ENCODE measurements at places on chromosomes 16 and 17. TPM values are rescaled to one million over a fixed set of nuclear protein-coding genes. Genes with fewer than 3 reads are reported as not detected.
A peak's percentile ranks its signal among the peaks of the same experiment; 100 is the strongest.

Gene CD79B
- 18.1 TPM for total RNA-seq

Gene NPIPB9
- total RNA-seq: 2.8 TPM

Gene KRTAP4-4
- not detected for total RNA-seq

Gene NPIPB4
- 111 TPM for total RNA-seq

- no peak overlapping the region for H3K4me3 ChIP-seq
- no peak overlapping the region for H3K27ac ChIP-seq
- H3K4me1 ChIP-seq: no peaks in the 10 kb centered on the region
- H3K27me3 ChIP-seq: peaks cover 29% of the 10 kb centered on the region
- DNase-seq: no peak
Observed at GRCh38 chr17:38421171-38421841, 7.0 kb upstream of the ARHGAP23 start.

- no peaks in the 10 kb centered on the region for H3K4me1 ChIP-seq
- no peak overlapping the region for H3K27ac ChIP-seq
- no peaks in the 10 kb centered on the region for H3K27me3 ChIP-seq
- H3K36me3 ChIP-seq: no peaks in the 10 kb centered on the region
- no peak for DNase-seq
Observed at GRCh38 chr17:72452286-72453173, 331.7 kb downstream of the SOX9 start.

DNA sequence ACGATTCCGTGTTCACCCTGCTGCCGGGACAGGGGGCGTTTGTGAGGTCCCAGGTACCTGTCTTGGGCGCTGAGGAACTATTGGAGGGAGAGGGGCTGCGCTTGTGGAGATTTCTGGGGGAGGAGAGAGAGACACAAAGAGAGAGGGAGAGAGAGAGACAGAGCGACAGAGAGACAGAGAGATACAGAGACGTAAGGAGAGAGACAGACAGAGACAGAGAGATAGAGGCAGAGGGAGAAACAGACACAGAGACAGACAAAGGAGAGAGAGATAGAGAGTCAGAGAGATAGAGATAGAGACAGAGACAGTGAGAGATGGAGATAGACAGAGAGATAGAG, 24.5 kb upstream of the ITGAX start:
- peaks cover 8% of the 10 kb centered on the region for H3K4me1 ChIP-seq
- H3K4me3 ChIP-seq: peak overlapping the region; percentile 45
- DNase-seq: no peak
- no peaks in the 10 kb centered on the region for H3K27me3 ChIP-seq
- H3K36me3 ChIP-seq: no peaks in the 10 kb centered on the region
- no peak overlapping the region for H3K27ac ChIP-seq

DNA sequence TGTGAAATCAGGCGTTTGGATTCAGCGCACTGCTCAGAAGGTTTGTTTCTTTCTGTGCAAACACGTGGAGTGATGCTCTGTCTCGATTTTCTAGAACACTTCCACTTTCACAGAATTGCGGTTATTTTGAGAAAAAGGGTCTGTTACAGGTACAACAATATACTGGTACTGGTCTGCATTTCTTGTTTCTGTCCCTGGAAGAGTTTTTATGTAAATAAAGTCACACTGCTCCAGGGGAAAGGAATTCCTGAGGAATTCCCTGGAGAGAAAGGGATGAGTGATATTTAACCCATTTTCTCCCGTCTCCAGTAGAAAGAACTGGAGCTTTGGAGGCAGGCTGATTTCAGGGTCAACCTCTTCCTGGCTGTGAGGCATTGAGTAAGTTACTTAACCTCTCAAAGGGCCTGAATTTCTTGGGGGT, 16.2 kb upstream of the RMI2 start:
- H3K4me1 ChIP-seq: peaks cover 18% of the 10 kb centered on the region
- no peak overlapping the region for H3K4me3 ChIP-seq
- H3K36me3 ChIP-seq: no peaks in the 10 kb centered on the region
- H3K27me3 ChIP-seq: no peaks in the 10 kb centered on the region
- H3K27ac ChIP-seq: no peak overlapping the region
- no peak for DNase-seq

DNA sequence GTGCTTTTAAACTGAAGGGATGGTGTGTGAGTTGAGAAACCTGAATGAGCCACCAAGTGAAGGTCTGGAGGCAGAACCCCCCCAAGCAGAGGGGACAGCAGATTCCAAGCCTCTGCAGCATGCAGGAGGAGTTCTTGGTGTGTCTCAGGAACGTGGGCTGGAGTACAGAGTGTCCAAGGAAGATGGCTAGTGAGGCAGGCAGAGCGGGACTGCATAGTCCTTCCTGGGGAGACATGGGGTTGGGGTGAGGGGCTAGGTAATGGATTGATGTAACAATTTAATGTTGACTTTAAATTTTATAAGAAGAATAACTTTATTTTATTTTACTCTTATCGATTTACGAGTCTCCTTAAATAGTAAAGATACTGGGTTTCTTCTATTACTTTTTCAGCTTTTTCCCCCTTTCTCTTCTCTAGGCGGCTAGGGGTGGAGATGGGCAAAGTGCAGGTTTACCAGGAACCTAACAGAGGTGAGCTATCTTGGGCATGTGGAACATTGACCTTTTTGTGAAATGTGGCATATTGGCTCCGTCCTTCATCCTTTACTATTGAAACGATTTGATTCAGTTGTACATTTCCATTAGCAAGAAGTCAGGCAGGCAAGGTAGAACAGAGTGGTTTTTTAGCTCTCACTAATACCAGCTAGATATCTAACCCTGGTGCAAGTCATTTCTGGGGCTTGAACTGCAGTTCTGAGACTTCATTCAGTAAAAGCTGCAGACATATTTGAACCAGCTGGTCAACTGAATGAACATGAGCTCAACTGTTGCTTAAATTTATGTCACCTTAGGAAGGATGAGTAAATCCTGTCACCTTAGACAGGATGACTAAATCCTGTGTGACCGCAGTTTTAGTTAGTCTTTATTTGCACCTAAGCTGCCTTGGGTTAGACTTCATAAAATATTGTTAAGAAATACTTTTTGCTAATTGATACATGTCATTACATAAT, 9.2 kb downstream of the PRPSAP2 start:
- no peak for DNase-seq
- no peaks in the 10 kb centered on the region for H3K27me3 ChIP-seq
- H3K36me3 ChIP-seq: no peaks in the 10 kb centered on the region
- H3K4me1 ChIP-seq: no peaks in the 10 kb centered on the region
- no peak overlapping the region for H3K4me3 ChIP-seq
- no peak overlapping the region for H3K27ac ChIP-seq

DNA sequence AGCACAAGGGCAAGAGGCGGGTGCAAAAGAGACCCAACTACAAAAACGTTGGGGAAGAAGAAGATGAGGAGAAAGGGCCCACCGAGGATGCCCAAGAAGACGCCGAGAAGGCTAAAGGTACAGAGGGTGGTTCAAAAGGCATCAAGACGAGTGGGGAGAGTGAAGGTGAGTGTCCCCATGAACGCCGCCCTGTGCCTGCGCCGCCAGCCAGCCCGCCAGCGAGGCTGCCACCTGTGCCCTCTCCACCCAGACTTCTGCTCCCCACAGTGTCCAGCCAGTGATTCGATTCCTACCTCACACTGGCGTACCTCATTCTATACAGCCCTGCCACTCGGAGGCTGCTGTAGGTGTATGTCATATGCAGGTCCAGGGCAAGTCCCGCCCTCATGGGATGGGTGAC, 58.8 kb downstream of the CLEC16A start:
- H3K4me3 ChIP-seq: no peak overlapping the region
- no peaks in the 10 kb centered on the region for H3K4me1 ChIP-seq
- H3K27ac ChIP-seq: no peak overlapping the region
- DNase-seq: no peak
- H3K27me3 ChIP-seq: no peaks in the 10 kb centered on the region

GRCh38 chr17:36591434-36592315, at the start of gene DHRS11:
Gene DHRS11, plus strand, starts transcription at chr17:36591879. Its CDS starts 131 bp downstream, at chr17:36592010.
- H3K27ac ChIP-seq: peak within 1 kb of the TSS; percentile 28
- H3K4me1 ChIP-seq: peaks cover 10% of the 10 kb centered on the region
- peak within 1 kb of the TSS; percentile 42 for H3K4me3 ChIP-seq
- no peaks in the 10 kb centered on the region for H3K27me3 ChIP-seq
- H3K36me3 ChIP-seq: peaks cover 7% of the 10 kb centered on the region

Measured in CD8-positive, alpha-beta memory T cell (primary cell).